ENCODE measurements at places on chromosomes 2 and 18. TPM values are rescaled to one million over a fixed set of nuclear protein-coding genes. Genes with fewer than 3 reads are reported as not detected.

GRCh38 chr2:169808221-169808620, 9.6 kb downstream of the SSB start:
- DNase-seq = no peak

The EMILIN2 gene
- total RNA-seq = 15.0 TPM

The ALK gene
- total RNA-seq = not detected

GRCh38 chr2:179837408-179837807, 24.0 kb downstream of the ZNF385B start:
- DNase-seq = no peak

The LIMS2 gene
- 8.4 TPM for total RNA-seq

DNA sequence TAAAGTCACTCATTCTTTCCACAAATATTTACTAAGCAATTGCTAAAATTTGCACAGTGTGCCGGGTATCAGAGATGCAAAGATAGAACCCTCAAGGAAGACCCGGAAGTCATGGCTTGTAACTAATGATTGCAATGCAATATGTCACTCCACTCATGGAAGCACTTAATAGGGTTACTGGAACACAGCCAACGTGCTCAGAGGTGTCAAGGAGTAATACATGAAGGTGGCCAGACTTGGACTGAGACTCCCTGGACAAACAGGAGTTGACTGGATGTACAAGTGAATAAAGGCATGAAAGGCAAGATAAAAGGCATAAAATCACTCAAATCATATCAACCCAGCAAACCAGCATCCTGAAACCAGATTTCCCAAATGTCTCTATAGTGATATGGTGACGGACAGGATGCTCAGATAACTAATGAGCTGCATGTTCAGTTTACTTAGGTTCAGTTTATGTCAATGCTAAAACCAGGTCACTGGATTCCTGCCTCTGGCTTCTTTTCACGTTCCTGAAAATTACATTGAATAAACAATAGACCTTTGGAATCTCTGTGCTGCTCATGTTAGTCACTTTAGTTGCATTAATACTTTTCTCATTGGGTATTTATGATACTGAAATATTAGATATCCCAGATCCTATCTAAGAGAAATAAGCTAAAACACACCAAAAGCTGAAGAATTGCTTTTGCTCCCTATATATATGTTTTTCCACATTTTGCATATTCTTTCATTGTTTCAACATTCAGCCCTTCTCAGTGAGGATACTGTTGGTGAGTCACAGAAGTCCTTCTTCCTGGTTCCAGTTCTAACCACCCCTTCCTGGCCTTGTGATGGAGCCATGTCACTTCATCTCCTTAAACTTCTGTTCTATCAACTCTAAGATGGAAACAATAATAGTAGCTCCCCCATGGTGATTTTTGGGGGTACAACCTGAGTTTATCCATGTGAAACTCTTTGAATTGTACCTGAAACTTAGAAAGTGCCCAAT, 688.9 kb upstream of the ID2 start:
- no peak for DNase-seq

GRCh38 chr18:7844418-7844817, 277.3 kb downstream of the PTPRM start:
- no peak for DNase-seq

GRCh38 chr2:105771836-105772235, 27.1 kb downstream of the NCK2 start:
- DNase-seq = no peak

DNA sequence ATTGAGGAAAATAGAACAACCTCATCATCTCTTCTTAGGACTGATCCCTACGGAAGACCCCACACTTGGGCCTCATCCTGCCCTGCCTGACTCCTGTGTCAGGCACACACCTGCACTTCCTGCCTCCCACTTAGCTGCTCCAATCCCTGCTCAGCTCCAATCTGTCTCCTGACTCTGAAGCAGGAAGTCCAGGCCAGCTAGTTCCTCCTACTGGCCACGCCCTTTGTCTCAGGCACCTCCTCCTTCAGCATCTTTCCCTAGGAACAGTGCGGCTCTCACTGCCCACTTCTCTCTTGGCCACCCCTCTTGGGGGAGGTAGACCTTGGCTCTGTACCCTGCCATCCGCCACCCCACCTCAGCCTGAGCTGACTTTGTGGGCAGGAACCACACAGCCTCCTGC, 135.8 kb downstream of the CELF4 start:
- no peak for DNase-seq

DNA sequence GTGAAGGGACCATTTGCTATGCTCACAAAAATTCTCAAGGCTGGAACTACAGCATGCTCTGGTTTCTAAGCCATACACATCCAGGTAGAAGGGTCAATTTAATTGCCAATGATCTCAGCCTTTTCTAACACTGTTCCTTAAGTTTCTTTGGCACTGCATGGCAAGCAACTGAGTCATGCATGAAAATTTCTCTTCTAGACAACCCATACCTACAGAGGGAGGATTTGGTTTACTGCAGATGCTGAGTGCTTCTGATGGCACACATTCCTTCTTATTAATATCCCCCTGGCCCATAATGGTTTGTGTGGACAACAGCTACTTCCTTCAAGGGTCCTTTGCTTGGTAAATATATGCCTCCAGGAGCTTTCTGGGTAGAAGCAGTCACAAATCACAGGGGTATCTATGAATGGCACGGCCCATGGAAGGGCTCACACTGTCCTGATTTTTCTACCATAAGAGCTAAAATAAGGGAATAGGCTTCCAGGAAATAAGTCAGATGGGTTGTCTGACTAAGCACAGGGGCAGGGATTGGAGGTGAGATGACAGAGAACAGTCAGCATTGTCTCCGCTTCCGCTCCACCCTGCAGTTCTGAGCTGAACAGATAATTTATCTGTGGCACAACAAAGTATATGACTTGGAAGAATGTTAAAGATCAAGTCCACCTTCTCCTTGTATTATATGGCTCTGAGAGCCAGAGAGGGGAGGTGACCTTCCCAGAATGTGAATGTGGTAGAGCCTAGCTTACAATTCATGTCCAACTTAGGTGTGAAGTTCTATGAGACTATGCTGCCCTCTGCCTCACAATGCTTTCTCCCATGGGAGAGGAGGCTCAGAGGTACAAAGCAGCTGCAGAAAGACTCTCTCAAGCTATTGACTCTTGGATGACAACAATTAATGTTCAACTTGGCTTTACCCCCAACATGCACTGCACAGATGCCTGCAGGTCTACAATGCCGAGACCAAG, 199.2 kb upstream of the TNP1 start:
- no peak for DNase-seq

The SPATA3 gene
- not detected for total RNA-seq

DNA sequence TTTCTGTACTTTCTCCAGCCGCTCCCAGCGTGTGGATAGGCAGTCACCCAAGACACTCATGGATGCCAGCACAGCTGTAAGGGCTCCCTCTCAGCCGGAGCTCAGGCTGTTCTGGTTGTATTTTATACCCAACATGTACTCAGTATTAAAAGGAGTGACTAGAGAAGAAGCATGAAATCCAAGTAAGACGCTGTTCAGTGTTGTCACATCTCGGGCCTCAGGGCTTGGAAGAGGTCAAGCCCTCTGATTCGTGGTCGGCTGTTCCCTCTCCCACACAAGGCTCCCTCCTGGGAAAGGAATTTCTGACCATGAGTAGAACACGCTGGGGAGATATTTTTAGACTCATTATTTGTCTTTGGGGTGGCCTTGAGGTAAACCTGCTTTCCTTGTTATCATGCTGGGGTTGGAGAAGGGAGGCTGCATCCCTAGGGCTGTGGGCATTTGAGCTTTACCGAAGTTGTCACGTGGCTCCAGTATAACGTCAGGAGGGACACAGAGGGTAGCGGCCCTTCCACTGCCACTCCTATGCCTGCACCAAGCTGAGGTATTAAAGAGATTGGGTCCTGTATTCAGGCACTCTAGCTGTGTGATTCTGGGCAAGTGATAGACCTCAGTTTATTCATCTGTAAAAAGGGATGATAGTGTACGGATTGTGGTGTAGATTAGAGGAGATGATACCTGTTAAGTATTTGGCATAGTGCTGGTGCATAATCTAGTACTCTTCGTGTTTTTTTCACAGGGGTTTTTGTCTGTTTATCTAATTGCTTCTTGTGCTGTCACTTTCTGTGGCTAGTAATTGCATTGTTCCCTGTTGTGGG, 34.1 kb downstream of the HK2 start:
- no peak for DNase-seq

The SKOR2 gene
- not detected for total RNA-seq

DNA sequence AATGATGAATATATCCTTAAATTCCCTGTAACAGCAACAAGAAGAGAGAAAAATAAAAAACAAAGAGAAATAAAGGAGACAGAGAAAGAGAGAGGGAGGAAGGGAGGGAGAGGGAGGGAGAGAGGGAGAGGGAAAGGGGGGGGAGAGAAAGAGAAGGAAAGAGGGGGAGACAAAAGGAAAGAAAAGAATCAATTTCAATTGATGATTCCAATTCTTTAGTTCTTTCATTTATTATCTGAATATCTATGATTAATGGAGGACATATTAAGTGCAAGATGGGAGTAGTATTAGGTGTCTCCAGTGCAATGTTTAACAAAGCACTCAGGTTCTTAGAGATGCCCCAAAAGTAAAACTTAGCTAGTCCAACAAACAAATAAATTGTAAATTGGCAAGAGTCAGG, 97.2 kb upstream of the DPP10 start:
- no peak for DNase-seq

DNA sequence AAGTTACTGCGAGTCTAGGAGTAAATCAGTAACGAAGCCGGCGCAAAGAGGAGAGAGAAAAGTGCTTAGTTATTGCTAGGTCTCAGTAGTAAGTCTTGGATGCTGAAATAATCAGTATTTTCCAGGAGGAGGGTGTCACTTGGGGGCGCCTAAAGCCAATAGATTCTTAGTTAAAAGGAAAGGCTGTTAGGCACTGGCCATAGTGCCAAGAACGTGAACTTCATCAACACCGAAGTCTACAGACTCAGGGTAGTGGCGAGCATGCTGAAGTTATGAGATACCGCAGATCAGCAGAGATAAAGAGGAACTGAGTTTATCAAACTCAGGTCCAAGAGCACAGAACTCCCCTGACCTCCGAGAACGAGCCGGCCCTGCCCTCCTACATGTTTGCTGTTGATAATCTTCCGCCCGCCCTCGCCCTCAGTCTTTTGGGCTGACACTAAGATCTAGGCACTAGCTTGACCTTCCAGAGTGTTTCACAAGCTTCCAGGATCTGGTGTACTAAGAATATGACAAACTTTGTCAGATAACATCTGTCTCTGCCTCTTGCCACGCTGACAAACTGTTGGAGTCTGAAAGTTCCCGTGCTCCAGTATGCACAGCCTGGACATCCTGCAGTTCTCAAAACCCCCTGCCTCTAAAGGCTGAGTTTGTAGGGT, 49.2 kb downstream of the CYB5A start:
- DNase-seq = no peak

The GPR35 gene
- 13.2 TPM for total RNA-seq

DNA sequence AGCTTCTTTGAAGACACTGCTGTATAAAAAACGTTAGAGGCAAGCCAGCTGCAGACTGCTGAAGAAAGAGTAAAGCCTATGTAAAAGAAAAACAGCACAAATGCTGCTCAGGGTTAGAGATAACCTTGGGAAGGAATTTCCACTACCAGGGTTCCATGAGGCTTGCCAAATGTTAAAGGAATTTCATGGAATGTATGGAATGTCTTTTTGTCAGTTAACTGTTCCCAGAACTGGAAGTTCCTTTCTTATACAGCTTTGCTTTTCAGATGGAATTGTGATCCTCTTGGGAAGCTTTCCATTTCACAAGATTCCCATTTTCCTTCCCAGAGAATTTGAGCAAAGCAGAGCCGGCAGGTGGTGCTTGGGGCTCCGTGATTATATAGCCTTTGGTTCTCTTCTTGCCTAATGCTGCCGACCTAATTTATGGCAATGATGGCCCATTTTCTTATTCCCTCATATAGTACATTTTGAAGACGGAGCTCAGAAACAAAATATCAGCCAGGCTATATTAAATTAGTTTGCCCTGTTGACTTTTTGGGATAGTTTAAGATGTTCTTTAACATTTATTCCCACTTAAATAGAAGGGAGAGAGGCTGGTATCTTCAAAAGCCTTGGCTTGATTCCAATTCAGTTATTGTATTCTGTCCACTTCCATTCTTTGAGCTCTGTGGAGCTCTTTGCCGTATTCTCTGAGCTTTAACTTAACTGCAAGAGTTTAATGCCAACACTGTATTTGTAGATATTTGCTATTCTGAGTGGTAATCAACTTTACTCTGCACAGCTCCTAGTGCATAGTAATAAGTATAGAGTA, 162.3 kb downstream of the PHLPP1 start:
- no peak for DNase-seq

GRCh38 chr2:181957668-181958067, 28.0 kb upstream of the PPP1R1C start:
- DNase-seq = no peak

DNA sequence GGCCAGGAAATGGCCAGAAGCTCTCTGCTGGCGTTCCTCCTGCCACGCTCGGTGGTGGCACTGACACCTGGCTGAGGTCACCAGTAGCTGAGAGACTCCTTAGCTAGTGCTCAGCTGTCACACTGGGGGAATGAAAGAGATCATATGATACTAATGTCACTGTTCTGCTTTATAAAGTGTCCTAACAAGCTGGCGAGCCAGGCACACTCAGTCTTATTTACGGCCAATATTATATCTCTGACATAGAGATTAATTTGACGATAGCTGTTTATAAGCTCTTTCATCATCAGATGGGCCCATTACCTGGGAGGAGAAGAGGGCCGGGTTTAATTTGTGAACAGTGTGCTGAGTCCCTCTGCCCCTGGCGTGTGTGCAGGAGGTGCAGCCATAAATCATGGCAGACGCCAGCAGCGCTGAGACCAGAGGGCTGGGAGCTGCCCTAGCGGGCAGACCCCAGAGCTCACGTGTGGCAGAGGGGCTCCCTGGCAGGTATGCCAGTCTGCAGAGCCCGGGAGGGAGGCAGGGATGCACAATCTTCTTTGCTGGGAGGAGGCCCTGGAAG, 246.5 kb downstream of the HAUS1 start:
- no peak for DNase-seq

GRCh38 chr2:172366596-172367150, 60.7 kb upstream of the ITGA6 start:
- DNase-seq = no peak

GRCh38 chr2:48131539-48132270, 225.4 kb upstream of the FBXO11 start:
- DNase-seq = peak; percentile 48

GRCh38 chr2:239928391-239929350, 96.5 kb downstream of the NDUFA10 start:
- DNase-seq = peak; percentile 9

The CHST10 gene
- 3.6 TPM for total RNA-seq
